Globus pallidus (tissue), 1 donor: ENCODE measurements at places on chromosomes 4 and X.

GRCh38 chr4:38290366-38290765 is 330.2 kb downstream of the PTTG2 start:
- no peak for DNase-seq

DNA sequence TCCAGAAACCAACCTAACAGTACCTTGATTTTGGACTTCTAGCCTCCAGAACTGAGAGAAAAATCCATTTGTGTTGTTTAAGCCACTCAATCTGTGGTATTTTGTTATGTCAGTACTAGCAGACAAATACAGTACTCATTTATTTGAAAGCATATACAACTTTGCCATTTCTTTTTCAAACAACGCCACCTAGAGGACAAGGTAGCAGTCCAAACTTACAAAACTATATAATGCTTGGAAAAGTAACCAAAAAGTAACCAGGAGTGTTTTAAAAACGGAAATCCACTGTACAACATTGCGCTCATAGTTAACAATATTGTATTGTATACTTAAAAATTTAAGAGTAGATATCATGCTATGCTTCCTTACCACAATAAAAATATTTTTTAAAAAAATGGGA is 37.0 kb upstream of the FGF13 start:
- DNase-seq = no peak

DNA sequence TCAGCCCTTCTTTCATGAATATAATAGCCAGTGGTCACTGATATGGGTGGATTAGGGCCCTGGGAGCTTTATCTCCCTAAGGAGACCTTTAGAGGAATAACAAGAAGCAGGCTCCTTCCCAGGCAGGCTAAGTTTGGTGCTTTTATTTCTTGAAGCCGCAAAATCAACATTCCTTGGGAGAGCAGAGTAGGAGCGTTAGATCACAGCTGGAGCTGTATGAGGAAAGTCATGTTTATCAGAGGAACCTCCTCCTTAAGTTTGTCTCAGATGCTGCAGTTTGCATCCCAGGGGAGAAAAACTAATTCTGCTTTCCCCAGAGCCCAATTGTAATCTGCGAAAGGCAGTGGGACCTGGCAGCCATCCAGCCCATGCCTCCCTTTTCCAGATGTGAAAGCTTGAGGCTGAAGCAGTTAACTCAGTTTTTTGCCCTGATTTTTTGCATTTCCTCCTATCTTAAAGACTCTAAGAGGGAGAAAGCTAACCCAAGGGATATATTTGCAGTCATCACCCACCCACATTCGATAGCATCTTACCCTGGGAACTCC is 186.0 kb upstream of the FRMPD4 start:
- no peak for DNase-seq

- no peak for DNase-seq
These were observed 269.9 kb upstream of the NRK start for GRCh38 chrX:105552395-105552794.

- no peak for DNase-seq
These were observed 56.3 kb upstream of the ATP6AP2 start for GRCh38 chrX:40524423-40524822.

DNA sequence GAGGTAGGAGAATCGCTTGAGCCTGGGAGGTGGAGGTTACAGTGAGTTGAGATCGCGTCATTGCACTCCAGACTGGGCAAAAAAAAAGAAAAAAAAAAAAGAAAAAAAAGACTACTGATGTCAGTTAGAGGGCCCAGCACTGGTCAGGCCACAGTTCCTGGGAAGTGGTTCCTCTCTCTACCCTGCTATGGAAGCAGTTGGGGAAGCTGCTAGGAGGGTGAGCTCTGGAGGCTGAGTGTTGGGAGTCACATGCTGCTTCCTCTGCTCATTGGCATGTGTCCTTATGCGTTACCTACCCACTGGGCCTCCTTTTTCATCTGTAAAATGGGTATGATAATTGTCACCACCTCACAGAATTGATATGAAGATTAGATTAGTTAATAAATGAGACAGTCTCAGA is 50.7 kb downstream of the SEPSECS start:
- no peak for DNase-seq

DNA sequence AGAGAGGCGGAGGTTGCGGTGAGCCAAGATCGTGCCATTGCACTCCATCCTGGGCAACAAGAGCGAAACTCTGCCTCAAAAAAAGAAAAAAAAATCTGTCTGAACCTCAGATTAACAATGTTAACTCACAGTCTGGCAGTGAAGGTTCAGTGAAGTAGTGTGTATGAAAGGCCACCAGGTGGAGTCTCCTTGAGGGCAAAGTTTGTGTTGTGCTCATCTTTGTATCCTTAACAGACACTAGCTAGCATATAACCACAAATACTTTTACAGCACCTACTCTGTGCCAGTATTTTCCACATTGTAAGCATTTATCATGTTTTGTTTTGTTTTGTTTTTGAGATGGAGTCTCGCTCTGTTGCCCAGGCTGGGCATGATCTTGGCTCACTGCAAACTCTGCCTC is 46.0 kb upstream of the MGST2 start:
- no peak for DNase-seq

DNA sequence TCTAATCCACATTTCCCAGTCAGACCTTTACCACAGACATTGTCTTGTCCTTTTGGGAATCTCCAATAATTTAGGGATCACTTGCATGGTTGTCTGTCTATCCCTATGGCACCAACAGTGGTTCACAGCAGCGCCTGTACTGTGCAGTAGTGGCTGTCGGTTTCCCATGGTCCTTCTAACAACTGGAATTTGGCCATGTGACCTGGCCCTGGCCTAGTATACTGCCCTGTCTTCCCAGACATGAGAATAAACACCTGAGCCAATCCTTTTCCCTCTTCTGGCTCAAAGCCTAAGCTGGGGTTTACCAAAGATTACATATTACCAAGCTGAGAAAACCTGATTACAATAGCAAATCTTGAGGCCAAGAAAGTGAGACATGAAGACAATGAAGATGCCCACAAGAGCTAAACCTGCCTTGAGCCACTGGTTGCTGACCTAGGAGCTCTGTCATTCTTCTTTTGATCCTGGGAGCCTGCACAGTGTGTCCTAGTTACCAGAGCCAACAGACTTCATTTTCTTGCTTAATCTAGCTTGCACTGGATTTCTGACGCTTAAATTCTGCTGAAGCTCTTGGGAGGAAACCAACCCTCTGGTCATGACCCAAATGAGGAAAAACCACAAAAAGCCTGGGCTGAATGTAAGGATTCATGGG is 92.1 kb downstream of the SCD5 start:
- DNase-seq = peak; percentile 47

GRCh38 chrX:8960957-8961468 is 72.9 kb downstream of the FAM9B start:
- DNase-seq = no peak

GRCh38 chr4:56976283-56976836 is 1.0 kb downstream of the NOA1 start:
- DNase-seq = no peak

DNA sequence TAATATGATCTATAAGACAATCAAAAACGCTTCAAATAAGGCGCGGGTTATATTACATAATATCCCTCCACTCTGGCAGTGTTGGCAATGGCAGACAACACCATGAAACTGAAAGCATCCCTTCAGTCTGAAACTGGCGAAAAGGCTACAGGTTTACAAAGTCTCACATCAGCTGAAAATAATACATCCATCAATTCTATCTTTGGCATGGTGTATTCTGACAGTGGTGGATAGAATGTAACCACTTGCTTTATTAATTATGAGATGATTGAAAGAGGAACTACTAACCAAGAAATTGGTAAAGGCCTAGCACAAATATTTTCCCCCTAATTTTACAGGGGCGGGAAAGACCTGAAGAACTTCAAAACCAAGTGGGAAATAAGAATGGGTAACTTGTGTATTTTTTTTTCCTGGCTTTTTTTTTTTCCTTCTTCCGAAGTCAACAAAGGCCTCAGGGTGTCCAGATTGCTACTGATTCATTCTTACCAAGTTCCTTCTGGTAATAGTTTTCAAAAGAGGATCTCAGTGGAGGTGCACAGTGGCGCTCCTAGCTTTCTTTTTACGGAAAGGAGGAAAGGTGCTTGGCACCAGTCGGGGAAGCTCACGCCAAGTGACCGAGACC is 728 bp downstream of the UBA6 start:
- DNase-seq = peak; percentile 17

DNA sequence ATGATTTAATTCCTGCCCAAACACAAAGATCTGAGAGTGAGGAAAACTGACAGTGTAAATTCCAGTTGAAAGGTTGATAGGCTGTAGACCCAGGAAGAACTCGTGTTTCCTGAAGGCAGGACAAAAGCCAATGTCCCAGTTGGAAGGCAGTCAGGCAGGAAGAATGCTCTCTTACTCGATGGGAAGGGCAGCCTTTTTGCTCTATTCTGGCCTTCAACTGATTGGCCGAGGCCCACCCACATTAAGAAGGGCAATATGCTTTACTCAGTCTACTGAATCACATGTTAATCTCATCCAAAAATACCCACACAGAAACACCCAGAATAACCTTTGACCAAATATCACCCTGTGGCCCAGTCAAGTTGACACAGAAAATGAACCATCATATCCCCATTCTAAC is 45.3 kb upstream of the SOD3 start:
- no peak for DNase-seq

GRCh38 chr4:65071564-65071963 is 598.7 kb downstream of the EPHA5 start:
- no peak for DNase-seq

DNA sequence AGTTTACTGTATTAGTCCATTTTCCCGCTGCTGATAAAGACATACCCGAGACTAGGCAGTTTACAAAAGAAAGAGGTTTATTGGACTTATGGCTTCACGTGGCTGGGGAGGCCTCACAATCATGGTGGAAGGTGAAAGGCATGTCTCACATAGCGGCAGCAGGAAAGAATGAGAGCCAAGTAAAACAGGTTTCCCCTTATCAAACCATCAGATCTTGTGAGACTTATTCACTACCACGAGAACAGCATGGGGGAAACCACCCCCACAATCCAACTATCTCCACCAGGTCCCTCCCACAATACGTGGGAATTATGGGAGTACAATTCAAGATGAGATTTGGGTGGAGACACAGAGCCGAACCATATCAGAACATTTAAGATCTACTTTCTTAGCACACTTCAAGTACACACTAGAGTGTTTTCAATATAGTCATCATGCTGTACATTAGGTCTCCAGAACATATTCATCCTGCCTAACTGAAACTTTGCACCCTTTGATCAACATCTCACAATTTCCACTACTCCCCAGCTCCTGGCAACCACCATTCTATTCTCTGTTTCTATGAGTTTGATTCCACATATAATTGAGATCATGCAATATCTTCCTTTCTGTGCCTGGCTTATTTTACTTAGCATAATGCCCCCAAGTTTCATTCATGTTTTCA is 341.0 kb downstream of the ARHGAP24 start:
- no peak for DNase-seq

GRCh38 chr4:72567821-72568675 is 973 bp downstream of the ADAMTS3 start:
- peak; percentile 19 for DNase-seq

DNA sequence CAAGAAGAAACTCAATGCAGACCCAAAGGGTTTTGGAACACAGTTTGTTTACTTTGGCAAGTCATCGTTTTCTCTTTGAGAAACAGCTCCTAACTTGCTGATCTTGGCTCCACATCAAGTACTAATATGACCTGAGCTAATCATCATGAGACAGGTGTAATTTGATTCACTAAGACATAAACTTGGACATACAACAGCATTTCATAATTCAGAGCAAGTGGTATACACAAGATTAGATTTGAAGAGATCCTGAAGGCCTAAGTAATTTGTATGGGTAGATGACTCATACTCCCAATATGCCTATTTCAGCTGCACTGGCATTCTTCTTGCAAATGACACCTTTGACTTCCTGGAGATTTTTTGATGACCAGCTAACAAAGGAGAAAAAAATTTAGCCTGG is 1521.7 kb downstream of the RPA4 start:
- no peak for DNase-seq

DNA sequence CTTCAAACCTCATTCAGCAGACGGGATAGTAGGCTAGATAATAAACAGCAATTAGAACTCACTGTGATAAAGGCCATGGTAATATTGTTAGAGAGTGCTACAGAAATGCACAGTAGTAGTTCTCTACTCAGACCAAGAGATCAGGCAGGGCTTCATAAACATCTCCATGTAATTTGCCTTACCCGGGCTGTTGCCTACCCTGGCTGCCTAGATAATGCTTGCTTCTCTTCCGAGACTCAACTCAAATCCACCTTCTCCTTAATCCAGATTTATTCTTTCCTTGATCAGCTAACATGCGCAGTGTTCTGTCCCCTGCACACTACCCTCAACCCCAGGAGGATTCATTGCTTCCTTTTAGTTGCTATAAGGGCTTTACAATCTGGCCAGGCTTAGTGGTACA is 21.8 kb downstream of the ANK2 start:
- no peak for DNase-seq

DNA sequence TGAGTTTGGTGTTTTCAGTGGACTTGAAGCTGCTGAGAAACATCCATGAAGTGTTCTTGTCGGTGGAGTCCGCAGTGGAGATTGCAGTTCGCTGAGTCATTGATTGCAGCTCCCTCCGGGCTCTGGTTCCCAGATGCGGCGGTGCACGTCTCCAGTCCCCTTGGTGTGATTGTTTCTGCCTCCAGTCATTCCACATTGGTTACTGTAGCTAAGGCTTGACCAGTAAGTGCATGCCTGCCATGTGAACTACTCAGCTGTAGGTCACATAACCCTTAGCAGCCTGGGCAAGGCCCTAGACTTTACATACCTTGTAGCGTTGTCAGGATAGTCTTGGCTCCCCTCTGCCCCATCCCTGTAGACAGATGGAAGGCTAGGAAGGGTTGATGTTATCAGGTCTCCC is 53.8 kb upstream of the CLCN4 start:
- DNase-seq = no peak

GRCh38 chrX:130831347-130831722 is 71.7 kb downstream of the ENOX2 start:
- DNase-seq = no peak

DNA sequence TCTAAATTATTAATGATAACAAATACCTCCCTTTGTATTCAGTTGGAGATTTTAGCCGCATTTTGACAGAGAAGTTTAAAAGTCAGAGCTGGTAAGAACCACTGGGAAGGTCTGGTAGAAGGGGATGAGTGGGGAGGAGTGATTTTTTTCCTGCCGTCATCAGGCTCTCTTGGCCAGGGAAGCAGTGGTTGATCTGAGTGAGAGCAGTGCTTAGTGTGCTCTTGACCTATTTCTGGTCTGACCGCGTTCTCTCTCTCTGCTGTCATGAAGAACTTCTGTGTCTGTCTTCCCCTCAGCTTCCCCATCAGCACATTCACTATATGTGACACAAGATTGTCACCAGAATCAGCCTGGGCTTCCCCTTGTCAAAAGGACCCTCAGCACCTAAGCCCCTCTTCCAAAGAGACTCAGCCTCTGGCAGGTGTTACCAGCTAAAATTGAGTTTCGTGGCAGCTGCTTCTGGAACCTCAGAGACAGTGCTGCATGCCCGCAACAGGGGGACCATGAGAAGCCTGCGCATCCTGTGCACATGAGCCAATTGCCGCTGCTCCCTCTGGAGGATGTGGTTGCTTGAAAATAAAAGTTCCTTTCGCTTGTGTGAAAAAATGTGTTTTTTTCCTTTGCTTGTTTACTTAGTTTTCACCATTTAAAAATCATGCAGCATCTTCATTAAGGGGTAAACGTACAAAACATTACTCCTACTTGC is 268.9 kb downstream of the C4orf33 start:
- no peak for DNase-seq
